ENCODE measurements at places on chromosomes 3 and 15.

- no peak for DNase-seq
Observed at GRCh38 chr15:41921167-41921566, 27.3 kb upstream of the SPTBN5 start.

- no peak for DNase-seq
Observed at GRCh38 chr3:194093842-194094241, 42.1 kb upstream of the HES1 start.

DNA sequence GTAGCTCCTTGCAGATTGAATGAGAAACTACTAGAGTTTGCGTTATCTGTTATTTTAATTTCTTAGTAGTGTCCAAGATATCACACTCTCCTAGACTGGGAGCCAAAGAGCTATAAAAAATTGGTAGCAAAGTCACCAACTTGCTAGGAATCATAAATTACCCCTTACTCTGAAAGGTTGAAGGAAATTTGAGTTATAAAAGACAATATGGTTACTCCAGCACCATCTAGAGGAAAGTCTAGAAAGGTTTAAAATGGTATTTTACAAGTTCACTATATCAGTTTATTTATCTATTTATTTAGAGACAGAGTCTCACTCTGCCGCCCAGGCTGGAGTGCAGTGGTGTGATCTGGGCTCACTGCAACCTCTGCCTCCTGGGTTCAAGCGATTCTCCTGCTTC lies 121.6 kb downstream of the RBPMS2 start:
- DNase-seq, result no peak

DNA sequence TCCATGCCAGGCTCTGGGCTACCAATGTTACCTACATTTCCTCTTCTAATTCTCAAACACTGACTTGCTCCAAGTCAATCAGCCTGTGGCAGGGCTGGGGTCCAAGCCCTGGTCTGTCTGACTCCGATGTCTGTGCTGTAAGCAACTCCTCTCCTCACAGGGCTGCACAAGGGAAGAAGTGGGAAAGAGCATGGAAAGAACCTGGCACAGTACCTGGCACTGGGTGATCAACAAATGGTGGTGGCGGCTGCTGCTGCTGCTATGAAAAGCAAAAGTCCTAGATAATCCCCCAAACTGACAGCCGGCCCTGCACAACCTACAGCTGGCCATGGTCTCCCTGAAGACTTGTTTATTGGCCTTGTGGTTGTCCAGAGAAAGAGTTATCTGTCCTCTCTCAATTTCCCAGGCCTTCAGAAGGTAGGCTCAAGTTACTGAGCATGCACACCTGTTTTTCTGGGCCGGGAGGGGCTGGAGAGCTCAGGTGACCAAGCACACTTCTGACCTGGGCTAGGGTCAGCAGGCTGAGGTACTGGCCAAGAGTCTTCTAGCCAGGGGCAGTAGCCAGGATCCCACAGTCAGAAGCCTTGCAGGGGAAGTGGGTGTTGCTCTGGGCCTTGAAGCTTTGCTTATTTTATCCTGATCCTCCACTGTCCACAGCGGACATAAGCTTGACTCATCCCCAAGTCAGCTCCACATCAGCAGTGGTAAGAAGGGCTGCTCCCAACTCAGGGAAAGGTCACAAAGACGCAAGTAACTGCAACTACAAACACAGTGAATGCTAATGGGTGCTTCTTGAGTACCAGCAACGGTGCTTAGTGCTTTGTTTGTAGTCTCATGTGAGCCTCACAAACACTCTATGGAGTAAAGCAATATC lies 35.3 kb upstream of the KY start:
- DNase-seq, result no peak

DNA sequence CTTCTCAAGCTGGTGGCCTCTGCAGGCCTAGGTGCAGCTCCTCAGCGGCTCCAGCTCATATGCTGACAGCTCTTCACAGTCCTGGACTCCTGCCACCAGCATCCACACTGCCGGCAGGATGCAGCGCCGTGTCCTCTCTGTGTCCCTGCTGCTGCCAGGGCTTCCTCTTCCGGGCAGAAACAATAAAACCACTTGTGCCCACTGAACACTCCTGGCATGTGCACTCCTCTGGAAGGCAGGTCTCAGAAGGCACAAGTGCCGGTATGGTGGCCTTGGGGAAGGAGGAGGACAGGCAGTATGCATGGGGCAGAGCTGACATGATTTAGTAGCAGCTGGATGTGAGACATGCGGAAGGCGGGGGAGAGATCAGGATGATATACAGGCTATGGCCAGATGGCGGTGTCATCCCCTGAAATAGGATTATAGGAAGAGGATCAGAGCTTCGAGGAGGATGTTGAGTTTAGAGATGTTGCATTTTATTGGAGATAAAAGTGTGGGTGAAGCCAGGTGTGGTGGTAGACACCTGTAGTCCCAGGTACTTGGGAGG lies 7.5 kb upstream of the MAN2A2 start:
- peak; percentile 65 for DNase-seq

- DNase-seq, result no peak
Observed at GRCh38 chr3:40333416-40333815, 23.9 kb downstream of the EIF1B start.

- no peak for DNase-seq
Observed at GRCh38 chr3:151630035-151630434, 103.7 kb upstream of the AADACL2 start.

- no peak for DNase-seq
Observed at GRCh38 chr3:57864853-57865252, 108.7 kb downstream of the SLMAP start.

GRCh38 chr15:72227192-72227586 lies 3.8 kb downstream of the PKM start:
- no peak for DNase-seq

GRCh38 chr3:101925564-101925963 lies 76.2 kb downstream of the NFKBIZ start:
- DNase-seq, result no peak

- DNase-seq, result no peak
Observed at GRCh38 chr3:13016083-13016720, 57.0 kb downstream of the IQSEC1 start.

DNA sequence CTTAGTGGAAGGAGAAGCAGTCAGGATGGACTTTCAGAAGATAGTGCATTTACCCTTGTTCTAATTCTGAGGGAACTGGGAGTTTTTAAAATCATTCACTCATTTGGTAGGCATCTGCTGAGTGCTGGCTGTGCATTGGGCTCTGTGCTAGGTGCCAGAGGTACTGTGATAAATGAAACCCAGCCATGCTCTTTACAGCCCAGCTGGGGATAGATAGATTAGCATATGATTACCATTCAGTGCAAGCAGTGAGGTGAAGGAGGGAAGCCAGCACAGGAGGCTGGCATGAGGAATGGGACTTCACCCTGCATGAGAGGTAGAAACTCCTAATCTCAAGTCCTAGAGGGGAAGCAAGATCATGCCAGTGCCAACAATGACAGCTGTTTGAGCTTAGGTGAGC lies 361.9 kb upstream of the TRIM42 start:
- no peak for DNase-seq

GRCh38 chr3:153008226-153008625 lies 153.8 kb upstream of the RAP2B start:
- DNase-seq, result no peak

GRCh38 chr15:28989239-28989830 lies 103.6 kb downstream of the APBA2 start:
- peak; percentile 74 for DNase-seq

- no peak for DNase-seq
Observed at GRCh38 chr3:13608969-13609725, 60.2 kb downstream of the FBLN2 start.

- DNase-seq, result no peak
Observed at GRCh38 chr3:37435572-37435971, 261.2 kb upstream of the LRRFIP2 start.

DNA sequence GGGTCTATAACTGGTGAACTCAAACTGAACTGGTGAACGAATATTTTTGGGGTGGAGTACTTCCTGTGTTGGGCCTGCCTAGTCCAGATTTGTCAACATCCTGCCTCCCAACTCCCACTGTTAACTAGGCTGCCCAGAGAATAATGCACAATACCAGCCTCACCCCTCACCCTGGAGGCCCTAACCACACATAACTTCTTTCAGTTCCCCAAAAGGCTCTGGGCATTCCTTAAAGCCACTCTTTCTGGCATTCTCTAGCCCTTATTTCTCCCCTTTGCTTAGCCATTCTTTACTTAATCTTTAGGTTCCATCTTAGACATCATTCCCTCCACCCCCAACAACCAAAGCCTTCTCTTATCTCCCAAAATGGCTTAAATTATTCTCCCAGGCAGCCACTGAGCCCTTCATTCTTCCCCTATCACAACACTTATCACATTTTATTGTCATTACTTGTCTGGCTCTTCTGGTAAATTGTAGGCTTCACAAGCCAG lies 9.1 kb upstream of the SEC11A start:
- DNase-seq, result no peak

DNA sequence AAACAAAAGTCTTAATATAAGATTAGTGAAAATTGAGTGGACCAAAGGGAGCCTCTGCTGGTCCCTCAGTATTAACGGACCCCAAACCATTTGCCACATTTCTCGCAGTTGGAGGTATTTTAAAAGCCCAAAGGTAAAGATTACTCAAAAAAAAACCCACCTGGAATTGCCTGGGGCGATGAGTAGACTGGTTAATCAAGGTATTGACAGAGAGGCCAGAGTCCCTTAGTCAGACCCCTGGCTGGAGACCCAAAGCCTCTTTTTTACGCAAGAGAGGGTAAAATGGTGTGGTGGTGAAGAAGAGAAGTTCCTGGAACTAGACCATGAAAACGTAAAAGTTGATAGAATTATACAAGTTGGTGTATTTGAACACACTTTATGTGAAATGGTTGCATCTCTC lies 137.2 kb downstream of the IMPG2 start:
- DNase-seq, result no peak

GRCh38 chr15:81784751-81785150 lies 261.1 kb downstream of the MEX3B start:
- DNase-seq, result no peak

DNA sequence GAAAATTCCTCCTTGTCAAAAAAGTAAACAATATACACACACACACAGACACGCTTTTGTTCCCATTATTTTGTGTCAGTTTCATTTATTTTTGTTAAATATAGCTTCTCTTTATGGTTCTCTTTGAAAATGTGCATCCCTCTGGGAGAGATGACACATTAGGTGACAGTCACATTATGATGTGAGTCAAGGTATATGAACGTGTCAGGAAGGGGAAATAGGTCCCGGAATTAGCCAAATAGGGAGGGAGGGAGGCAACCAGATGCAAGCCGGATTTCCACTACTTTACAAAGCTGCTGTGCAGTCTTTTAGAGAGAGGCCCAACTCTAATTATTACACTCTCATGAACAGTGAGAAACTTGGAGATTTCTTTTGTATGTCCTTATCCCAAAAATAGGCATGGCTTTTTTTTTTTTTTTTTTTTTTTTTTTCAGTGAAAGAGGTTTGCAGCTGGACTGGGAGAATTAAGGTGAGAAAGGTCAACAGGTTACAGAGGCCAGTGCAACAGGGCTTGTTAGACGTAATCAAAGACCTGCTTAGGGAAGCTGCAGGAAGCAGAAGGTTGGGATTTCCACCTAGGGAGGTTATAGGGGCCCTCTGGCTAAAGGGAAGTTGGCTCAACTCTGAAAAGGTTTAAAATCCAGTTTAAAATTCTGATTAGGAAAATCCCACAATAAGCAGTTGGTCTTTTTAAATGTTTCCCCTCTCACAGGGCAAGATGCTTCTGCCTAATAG lies 240.5 kb upstream of the UBE2E1 start:
- no peak for DNase-seq

DNA sequence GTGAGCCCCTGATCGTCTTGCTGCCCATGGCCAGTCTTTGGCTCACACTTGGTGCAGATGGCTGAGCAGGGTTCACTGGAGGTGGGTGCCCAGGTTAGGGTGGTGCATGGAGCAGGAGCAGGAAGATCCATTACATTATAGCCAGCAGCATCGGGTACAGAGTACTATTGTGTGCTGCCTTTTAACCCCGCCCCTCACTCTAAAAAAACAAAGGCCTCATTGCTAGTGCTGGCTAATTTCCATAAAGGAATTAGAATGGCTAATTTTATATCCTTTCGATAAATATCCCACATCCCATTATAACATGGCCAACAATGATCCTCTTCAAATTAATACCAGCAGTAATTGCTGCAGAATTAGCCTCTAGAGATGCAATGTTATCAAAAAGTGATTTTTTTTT lies 45.8 kb upstream of the PPP4R2 start:
- DNase-seq, result peak; percentile 68

DNA sequence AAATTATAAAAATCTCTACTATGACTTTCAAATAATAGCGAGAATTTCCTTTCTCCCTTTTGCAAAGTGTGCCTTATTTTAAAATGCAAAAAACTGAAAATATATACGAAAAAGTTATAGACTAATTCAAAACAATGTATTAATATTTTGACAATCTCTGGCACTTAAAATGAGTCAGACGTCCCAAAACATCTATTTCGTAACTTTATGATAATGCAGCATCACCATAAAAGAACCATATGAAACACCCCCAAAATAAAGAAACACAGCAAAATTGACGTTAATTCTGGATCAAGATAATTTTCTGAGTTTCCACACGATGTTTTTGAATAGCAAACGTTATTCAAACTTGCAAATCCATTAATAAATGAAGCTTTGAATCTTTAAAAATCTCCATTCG lies 1.0 kb downstream of the COPS2 start:
- DNase-seq, result no peak

- DNase-seq, result no peak
Observed at GRCh38 chr15:70200511-70201424, 103.1 kb upstream of the TLE3 start.

- no peak for DNase-seq
Observed at GRCh38 chr3:171113716-171114115, 87.2 kb upstream of the SLC2A2 start.

- no peak for DNase-seq
Observed at GRCh38 chr15:101560722-101561583, 71.4 kb upstream of the PCSK6 start.

DNA sequence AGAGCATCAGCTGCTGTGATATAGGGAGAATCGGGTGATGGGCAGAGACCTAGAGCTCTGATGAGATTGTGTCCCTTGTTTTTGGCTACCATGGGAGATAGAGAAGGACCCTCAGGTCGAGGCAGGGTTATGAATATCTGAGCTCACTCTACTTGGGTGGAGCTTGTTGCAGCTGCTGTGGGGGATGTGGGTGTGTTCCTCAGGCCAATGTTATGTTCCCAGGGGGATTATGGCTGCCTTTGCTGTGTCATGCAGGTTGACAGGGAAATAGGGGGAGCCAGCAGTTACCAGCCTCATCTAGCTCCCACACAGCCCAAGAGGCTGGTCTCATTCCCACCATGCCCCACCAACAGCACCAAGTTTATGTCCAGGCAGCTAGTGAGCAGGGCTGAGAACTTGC lies 131.5 kb downstream of the TRIM42 start:
- DNase-seq, result no peak

DNA sequence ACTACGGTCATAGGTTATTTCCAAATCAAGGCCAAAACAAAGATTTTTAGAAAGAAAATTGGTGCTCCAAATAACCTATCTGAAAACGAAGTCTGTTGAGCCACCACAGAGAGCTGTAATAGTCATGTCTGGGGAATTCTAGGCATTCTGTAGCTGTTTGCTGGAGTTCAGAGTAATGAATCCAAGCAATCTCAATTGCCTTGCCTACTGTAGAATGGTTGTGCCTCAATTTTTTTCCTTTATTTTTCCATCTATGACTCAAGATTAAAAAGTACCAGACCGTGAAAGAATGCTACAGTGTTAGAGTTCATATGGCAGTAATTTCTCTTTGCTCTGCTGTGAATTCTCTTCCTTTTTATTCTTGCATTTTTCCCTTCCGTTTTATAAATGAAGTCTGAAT lies 1007.2 kb upstream of the ALCAM start:
- no peak for DNase-seq

Data from head of caudate nucleus (tissue), 42 donors.